Activated naive CD8-positive, alpha-beta T cell treated with anti-CD3 and anti-CD28 coated beads, Interleukin-2, amount 10 ng/mL, durations not matched to agents 7 days and 5 days (primary cell): ENCODE measurements at places on chromosomes 1 and 21. TPM values are rescaled to one million over a fixed set of nuclear protein-coding genes. Genes with fewer than 3 reads are reported as not detected.

Gene SH2D2A
- total RNA-seq: 86.0 TPM

Gene SPATA46
- not detected for total RNA-seq

Gene PRAMEF2
- total RNA-seq: not detected

GRCh38 chr1:175742790-175743459 lies 470 bp downstream of the TNR start:
- H3K36me3 ChIP-seq: no peaks in the 10 kb centered on the region
- no peak overlapping the region for H3K27ac ChIP-seq
- H3K27me3 ChIP-seq: peaks cover 12% of the 10 kb centered on the region
- H3K4me3 ChIP-seq: no peak overlapping the region
- H3K4me1 ChIP-seq: peaks cover 3% of the 10 kb centered on the region

DNA sequence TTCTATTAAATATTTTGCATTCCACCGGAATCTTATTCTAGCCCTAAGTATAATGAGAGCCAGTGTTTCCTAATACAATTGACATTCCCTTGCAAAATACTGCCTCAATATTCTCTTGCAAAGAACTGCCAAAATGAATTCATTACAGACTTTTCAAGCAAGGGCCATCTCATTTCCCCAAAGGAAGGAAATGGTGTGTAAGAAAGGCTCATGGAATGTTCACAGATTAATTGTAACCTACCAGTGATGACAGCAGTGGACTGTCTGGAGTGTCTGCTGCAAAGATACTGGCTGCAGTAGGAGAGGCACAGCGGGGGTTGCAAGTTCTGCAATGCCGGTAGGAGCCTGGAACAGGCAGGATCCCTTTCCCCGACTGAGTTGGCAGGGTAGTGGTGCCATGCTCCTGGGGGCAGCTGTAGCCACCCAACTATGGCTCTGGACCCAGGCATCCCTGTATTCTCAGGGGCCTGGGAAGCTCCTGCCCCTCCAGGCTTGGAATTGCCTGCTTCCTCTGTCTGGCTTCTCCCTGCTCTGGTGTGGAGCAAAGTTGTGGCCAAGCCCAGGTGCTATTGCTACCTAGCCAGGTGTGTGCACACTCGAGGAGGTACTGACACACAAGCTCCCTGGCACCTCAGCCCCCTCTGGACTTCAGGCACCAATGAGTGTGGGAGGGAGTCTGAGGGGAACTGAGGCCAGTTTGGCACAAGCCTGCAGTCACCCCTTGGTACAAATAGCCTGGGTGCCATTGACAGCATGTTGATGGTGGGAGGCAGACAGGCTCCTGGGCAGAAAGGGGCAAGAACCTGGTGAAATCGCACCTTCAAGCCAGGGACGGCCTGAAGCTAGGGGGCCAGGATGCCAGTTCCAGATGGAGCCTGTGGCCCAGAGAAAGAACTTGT lies 1371.0 kb downstream of the KCNT2 start:
- H3K27me3 ChIP-seq: no peaks in the 10 kb centered on the region
- H3K27ac ChIP-seq: no peak overlapping the region
- no peaks in the 10 kb centered on the region for H3K36me3 ChIP-seq
- H3K4me3 ChIP-seq: no peak overlapping the region

GRCh38 chr1:178464566-178464965 lies 32.2 kb downstream of the CLEC20A start:
- H3K27ac ChIP-seq: no peak overlapping the region
- peaks cover 13% of the 10 kb centered on the region for H3K27me3 ChIP-seq
- H3K4me3 ChIP-seq: no peak overlapping the region
- no peak for DNase-seq
- H3K4me1 ChIP-seq: no peaks in the 10 kb centered on the region

DNA sequence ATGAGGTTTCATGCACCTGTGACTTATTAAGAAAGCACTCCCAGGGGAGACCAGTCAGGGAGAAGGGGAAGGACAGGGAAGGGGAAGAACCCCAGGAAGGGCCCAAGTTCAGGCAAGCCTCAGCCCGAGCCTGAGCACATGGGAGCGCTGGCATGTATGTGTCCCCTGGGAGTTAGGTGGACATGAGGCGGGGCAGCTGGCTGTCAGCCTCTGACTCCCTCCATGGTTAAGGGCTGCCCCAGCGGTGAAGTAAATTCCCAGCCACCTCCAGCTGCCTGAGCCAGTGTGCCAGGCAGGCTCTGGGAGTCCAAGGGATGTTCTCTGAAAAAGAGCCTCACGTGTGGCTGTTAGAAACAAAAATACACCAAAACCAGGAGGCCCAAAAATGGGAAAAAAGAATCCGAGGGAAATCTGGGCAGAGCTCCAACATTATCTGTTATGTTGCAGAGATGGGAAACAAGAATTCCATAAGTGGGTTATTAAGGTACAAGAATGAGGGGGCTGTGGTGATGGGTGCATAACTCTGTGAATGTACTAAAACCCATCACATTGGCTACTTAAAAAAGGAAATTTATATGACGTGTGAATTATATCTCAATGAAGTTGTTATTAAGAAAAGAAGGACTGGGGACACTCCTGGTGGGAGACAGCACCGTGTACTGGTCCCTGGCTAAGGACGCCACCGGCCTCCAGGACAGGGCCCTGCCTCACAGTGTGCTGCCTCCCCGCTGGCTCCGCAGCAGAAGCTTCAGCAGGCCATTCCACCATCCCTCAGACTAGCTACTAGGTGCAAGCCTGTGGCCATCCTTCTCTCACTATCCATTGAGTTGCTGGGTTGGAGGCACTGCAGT lies 18.7 kb downstream of the DMRTB1 start:
- H3K27ac ChIP-seq: no peak overlapping the region

- no peaks in the 10 kb centered on the region for H3K27me3 ChIP-seq
- no peaks in the 10 kb centered on the region for H3K4me1 ChIP-seq
- no peak overlapping the region for H3K4me3 ChIP-seq
- H3K27ac ChIP-seq: no peak overlapping the region
Observed at GRCh38 chr1:98211271-98211845, 290.5 kb upstream of the DPYD start.

GRCh38 chr1:3597599-3597964 lies 13.7 kb downstream of the MEGF6 start:
- H3K27me3 ChIP-seq: no peaks in the 10 kb centered on the region
- no peaks in the 10 kb centered on the region for H3K36me3 ChIP-seq
- H3K4me3 ChIP-seq: peak overlapping the region; percentile 83

DNA sequence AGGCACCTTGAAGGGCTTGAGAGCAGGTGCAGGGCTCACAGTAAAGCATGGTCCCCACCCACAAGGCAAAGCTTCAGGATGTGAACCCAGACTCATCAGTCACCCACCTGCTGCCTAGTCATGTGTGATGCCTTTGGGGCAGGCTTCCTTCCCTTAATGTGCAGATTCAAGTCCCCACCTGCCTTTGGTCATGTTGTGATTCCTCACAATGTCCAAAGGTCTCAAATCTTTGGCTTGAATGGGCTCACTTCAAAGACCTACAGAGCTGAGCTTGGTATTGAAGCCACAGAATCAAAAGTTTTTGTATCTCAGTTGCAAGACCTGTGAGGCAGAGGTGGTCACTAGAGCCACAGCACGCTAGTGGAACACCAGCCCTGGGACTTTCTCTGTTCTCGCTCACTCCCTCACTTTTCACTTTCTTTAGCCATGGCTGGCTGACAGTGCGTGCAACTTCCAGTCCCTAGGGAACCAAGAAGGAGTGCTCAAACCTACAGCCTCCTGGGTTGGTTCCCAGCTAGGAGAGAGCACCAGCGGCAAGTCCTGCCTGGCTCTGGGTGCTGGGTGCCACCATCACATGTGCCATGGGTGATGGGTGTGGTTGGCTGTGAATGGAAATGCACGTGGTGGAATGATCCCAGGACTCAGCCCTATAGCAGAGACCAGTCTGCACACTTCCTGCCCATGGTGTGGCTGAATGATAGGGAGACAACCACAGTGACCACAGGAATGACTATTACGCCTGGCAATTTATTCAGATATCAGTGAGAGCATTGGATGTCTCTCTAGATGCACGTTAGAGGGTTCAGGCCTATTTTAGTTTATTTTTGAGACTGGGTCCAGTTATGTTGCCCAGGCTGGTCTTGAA lies 26.4 kb upstream of the CLIC6 start:
- no peak for DNase-seq
- H3K36me3 ChIP-seq: peaks cover 8% of the 10 kb centered on the region
- H3K27ac ChIP-seq: no peak overlapping the region
- peaks cover 4% of the 10 kb centered on the region for H3K27me3 ChIP-seq

Gene CCDC17
- total RNA-seq: 4.4 TPM

DNA sequence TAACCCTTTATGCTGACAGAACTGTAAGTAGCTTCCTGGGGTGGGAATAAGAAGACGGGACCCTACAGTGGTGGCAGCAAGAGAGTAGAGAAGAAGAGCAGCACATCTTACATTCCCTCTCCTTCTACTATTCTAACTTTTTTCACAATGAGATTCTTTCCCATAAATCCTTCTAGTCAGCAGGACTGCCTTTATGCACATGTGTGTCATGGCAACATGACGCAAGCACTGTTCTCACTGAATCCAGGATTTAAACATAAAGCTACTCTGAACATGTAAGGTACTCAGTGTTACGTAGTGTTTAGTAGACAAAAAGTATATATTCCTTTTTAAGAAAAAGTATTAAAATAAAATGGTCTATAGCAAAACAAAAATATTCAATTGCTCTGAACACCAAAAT lies 309.7 kb upstream of the LYPLAL1 start:
- H3K4me1 ChIP-seq: no peaks in the 10 kb centered on the region
- H3K4me3 ChIP-seq: no peak overlapping the region
- no peaks in the 10 kb centered on the region for H3K27me3 ChIP-seq
- no peak overlapping the region for H3K27ac ChIP-seq
- no peaks in the 10 kb centered on the region for H3K36me3 ChIP-seq
- no peak for DNase-seq

GRCh38 chr1:48627486-48627885 lies 149.2 kb downstream of the BEND5 start:
- H3K27ac ChIP-seq: no peak overlapping the region
- peaks cover 25% of the 10 kb centered on the region for H3K27me3 ChIP-seq
- no peak overlapping the region for H3K4me3 ChIP-seq
- no peak for DNase-seq
- no peaks in the 10 kb centered on the region for H3K36me3 ChIP-seq

DNA sequence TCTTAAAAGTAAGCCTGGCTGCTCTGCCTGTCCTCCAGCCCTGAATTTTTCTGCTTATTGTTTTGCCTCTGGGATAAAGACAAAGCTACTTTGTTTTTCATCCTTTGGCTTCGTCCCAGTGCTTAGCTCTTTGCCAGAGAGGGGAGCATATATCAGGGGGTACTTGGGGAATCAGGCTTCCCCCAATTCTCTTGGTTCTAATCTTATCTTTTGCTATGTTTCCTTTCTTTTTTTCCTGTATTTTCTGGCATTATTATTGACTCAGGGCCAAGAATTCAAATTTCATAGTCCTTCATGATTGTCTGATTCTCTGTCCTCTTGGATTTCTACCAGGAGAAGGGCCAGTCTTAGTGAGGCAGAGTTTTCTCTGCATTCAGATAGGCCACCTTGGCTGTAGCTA lies 51.2 kb downstream of the GIPC2 start:
- H3K27me3 ChIP-seq: peaks cover 7% of the 10 kb centered on the region
- no peak overlapping the region for H3K4me3 ChIP-seq
- H3K36me3 ChIP-seq: no peaks in the 10 kb centered on the region

Gene KRTAP19-3
- not detected for total RNA-seq

Gene KCNK1
- not detected for total RNA-seq

Gene CD101
- total RNA-seq: 0.08 TPM

Gene CTH
- 2.7 TPM for total RNA-seq

Gene CR1L
- not detected for total RNA-seq

GRCh38 chr21:26374817-26375216 lies 198.3 kb downstream of the CYYR1 start:
- H3K4me3 ChIP-seq: no peak overlapping the region
- H3K4me1 ChIP-seq: no peaks in the 10 kb centered on the region
- H3K36me3 ChIP-seq: no peaks in the 10 kb centered on the region
- no peaks in the 10 kb centered on the region for H3K27me3 ChIP-seq

Gene CD5L
- not detected for total RNA-seq

DNA sequence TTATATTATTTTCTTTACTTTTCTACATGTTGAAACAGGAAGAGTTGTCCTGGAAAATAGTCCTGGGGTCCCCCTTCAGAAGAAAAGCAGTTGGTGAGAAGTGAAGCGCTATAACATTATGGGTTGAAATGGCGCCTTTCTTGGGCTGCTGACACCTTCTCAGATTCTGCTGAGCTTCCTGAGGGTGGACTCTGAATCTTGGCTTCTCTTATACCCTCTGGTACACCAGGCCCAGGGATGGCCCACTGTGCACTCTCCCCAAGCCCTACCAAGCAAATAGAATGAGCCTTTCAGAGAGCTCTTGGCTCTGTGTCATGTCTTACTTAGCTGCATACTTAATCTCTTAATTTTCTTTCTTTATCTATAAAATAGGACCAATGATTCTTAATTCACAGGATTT lies 42.3 kb downstream of the CD247 start:
- peak overlapping the region; percentile 26 for H3K27ac ChIP-seq
- no peak for DNase-seq
- H3K4me3 ChIP-seq: no peak overlapping the region
- no peaks in the 10 kb centered on the region for H3K27me3 ChIP-seq
- H3K36me3 ChIP-seq: peaks cover 49% of the 10 kb centered on the region

Gene SYCP1
- total RNA-seq: not detected

DNA sequence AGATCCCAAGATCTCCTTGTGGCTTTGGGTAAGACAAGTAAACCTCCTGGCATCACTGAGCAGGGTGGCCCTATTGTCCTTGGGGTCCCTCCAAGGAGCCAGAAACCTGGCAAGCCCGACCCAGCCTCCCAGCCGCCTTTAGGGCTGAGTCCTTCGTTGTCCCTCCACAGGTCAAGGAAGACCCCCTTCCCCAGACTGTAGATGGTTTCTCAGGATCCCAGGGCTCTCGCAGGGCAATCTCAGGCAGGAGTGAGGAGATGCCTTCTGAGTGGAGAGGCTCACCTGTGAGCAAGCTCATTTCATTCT lies 71.6 kb upstream of the CSF3R start:
- H3K27ac ChIP-seq: no peak overlapping the region
- peaks cover 2% of the 10 kb centered on the region for H3K4me1 ChIP-seq
- peak; percentile 24 for DNase-seq

Gene IFI44
- total RNA-seq: 186 TPM

GRCh38 chr1:171637928-171638576 lies 14.4 kb downstream of the MYOC start:
- H3K27ac ChIP-seq: no peak overlapping the region
- no peaks in the 10 kb centered on the region for H3K27me3 ChIP-seq
- no peaks in the 10 kb centered on the region for H3K36me3 ChIP-seq

DNA sequence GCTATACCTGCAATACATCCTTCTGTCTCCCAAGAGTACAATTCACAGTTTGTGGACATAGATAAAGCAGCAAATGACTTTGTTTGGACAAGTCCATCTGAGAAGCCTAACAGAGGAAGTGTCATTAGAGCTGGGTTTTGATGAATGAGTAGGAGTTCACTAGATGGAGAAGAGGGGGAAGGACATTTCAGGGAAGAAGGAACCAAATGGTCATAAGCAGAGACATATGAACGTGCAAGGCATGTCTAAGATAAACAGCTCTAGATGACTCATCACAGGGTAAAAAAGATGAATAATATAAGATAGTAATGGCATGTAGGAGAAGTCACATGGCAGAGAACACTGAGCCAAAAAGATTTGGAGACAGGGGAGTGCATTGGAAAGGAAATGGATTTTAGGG lies 54.5 kb downstream of the HMGB4 start:
- H3K27me3 ChIP-seq: peaks cover 2% of the 10 kb centered on the region
- H3K4me1 ChIP-seq: no peaks in the 10 kb centered on the region
- H3K4me3 ChIP-seq: no peak overlapping the region
- H3K27ac ChIP-seq: no peak overlapping the region

- DNase-seq: no peak
- no peaks in the 10 kb centered on the region for H3K27me3 ChIP-seq
- no peak overlapping the region for H3K4me3 ChIP-seq
- no peaks in the 10 kb centered on the region for H3K4me1 ChIP-seq
- no peak overlapping the region for H3K27ac ChIP-seq
Observed at GRCh38 chr1:242185731-242186130, 186.8 kb upstream of the MAP1LC3C start.

- H3K27ac ChIP-seq: no peak overlapping the region
- no peak overlapping the region for H3K4me3 ChIP-seq
- DNase-seq: no peak
- H3K4me1 ChIP-seq: peaks cover 4% of the 10 kb centered on the region
- peaks cover 9% of the 10 kb centered on the region for H3K27me3 ChIP-seq
Observed at GRCh38 chr1:227915564-227916553, 31.9 kb downstream of the WNT9A start.

Gene PRDM15
- 14.2 TPM for total RNA-seq
